CD4-positive, alpha-beta T cell (primary cell): ENCODE measurements at places on chromosomes 4 and X. TPM values are rescaled to one million over a fixed set of nuclear protein-coding genes. Genes with fewer than 3 reads are reported as not detected.

DNA sequence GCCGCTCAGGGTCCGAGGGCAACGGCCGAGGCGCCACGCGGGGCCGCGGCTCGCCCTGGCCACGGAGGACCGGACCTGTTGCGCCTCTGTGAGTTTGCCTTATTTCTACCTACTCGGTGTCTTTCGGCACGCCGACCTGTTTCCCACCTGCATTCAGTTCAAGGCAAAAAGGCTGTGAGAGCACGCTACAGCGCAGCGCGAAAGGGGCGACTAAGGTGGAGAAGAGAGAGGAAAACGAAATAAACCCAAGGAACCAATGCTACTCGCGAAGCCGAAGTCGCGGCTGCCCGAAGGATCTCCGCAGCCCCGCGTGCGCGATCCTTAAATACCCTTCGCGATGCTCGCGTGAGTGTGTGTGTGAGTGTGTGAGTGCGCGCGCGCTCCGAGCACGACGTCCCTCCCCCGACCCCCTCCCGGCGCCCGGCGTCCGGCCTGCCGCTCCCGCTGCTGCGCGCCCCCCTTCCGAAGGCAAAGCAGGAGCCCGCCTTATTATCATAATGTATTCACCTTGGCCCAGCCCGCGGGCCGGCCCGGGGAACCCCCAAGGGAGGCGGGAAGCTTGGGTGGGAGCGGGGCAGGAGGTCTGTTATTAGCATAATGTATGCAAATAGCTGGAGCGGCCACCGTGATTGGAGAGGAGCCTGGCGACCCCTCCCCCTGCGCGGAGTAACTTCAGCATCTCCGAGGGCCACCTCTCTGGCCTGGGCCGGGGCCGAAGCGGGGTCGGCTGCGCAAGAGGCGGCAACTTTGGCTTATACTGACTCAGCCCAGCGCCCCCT, at the start of gene COL25A1:
Gene COL25A1 (minus strand): TSS at position 298 of the 779 bp plus-strand sequence.
- DNase-seq = peak; percentile 61
- peaks cover 61% of the 10 kb centered on the region for H3K27me3 ChIP-seq
- H3K27ac ChIP-seq = no peak within 1 kb of the TSS

- no peak for DNase-seq
- H3K4me1 ChIP-seq = no peaks in the 10 kb centered on the region
- no peaks in the 10 kb centered on the region for H3K36me3 ChIP-seq
Observed at GRCh38 chr4:171186700-171187099, 626.5 kb upstream of the GALNTL6 start.

- no peak overlapping the region for H3K27ac ChIP-seq
- H3K27me3 ChIP-seq = no peaks in the 10 kb centered on the region
- H3K4me1 ChIP-seq = no peaks in the 10 kb centered on the region
- no peak overlapping the region for H3K4me3 ChIP-seq
- peaks cover 69% of the 10 kb centered on the region for H3K36me3 ChIP-seq
- DNase-seq = no peak
Observed at GRCh38 chr4:13616597-13616996, 10.9 kb downstream of the BOD1L1 start.

- H3K4me3 ChIP-seq = no peak overlapping the region
- no peak for DNase-seq
- peaks cover under 1% of the 10 kb centered on the region for H3K36me3 ChIP-seq
- H3K27me3 ChIP-seq = no peaks in the 10 kb centered on the region
Observed at GRCh38 chrX:16683007-16683664, 29.3 kb downstream of the CTPS2 start.

GRCh38 chr4:75634281-75634680, 4.0 kb upstream of the CDKL2 start:
- peaks cover 16% of the 10 kb centered on the region for H3K4me1 ChIP-seq
- H3K27me3 ChIP-seq = no peaks in the 10 kb centered on the region
- no peak overlapping the region for H3K4me3 ChIP-seq
- H3K27ac ChIP-seq = no peak overlapping the region
- no peaks in the 10 kb centered on the region for H3K36me3 ChIP-seq

- no peak overlapping the region for H3K27ac ChIP-seq
- no peaks in the 10 kb centered on the region for H3K4me1 ChIP-seq
- H3K27me3 ChIP-seq = no peaks in the 10 kb centered on the region
- DNase-seq = no peak
Observed at GRCh38 chr4:111213531-111213930, 590.7 kb upstream of the PITX2 start.

DNA sequence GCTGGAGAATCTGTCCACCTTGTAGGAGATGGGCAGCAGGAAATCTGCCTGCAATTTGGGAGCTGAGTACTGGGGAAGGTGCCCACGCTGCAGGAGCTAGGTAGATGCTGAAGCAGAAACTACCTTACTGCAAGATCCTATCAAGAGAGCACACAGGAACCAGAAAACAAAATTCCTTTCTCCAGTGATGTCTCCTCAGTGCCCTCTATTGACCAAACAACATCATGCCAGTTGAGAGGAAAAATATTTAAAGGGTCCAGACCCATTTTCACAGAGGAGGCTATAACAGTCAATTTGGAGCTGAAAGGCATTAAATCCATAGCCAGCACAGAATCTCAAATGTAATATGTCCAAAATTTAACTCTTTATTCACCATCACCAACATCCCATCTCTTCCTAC, 406.8 kb downstream of the SLITRK2 start:
- H3K27ac ChIP-seq = no peak overlapping the region
- H3K4me3 ChIP-seq = no peak overlapping the region
- no peaks in the 10 kb centered on the region for H3K27me3 ChIP-seq
- no peaks in the 10 kb centered on the region for H3K36me3 ChIP-seq

- no peaks in the 10 kb centered on the region for H3K27me3 ChIP-seq
- no peak for DNase-seq
- H3K36me3 ChIP-seq = no peaks in the 10 kb centered on the region
- H3K4me1 ChIP-seq = peaks cover 3% of the 10 kb centered on the region
- H3K27ac ChIP-seq = no peak overlapping the region
- peak overlapping the region; percentile 62 for H3K4me3 ChIP-seq
Observed at GRCh38 chr4:110515676-110516075, 39.7 kb downstream of the ENPEP start.

GRCh38 chr4:166091912-166092510, 219.0 kb downstream of the TLL1 start:
- H3K4me3 ChIP-seq = no peak overlapping the region
- DNase-seq = no peak

DNA sequence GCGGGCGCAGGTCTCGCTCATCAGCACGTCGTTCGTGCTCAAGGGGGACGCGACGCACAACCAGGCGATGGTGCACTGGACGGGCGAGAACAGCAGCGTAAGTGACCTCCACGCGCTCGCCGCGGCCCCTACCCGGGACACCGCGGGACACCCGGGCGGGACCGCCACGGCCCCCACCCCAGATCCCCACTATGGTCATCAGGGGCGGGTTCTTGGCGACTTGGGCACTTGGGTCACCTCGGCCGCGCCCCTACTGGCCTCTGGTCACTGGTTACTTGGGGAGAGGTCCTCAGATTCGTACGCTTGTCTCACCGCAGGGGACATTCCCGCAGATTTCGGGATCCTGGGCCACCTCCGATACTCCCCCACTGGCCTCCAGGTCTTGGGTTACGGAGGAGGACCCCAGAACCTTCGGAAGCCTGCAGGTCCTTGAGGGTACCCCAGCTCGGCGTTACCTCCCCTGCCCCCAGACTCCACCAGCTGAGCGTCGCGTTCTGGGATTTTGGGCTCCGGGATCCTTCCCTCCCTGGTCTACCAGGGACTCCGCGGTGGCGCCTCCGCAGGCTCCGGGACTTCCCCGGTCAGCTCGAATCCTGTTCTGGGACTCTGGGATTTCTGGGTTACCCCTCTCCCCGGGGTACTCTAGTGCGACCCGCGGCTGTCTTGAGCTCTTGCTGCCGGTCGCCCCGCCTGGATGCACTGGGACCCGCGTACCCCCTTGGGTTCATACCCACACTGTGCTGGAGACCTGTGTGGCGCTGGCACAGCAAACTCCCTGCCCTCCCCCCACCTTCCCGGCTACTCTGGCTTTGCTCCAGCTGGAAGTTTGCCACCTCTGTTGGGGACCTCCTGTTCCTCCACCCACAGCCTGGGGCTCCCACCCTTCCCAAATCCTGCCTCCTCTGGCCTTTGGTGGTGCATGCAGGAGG, 956 bp downstream of the SORCS2 start:
- DNase-seq = no peak
- no peaks in the 10 kb centered on the region for H3K36me3 ChIP-seq
- no peak overlapping the region for H3K27ac ChIP-seq
- no peak overlapping the region for H3K4me3 ChIP-seq
- peaks cover 62% of the 10 kb centered on the region for H3K27me3 ChIP-seq

- H3K4me3 ChIP-seq = no peak overlapping the region
- H3K4me1 ChIP-seq = no peaks in the 10 kb centered on the region
- DNase-seq = no peak
- H3K27me3 ChIP-seq = no peaks in the 10 kb centered on the region
- no peak overlapping the region for H3K27ac ChIP-seq
Observed at GRCh38 chrX:7552760-7553159, 290.2 kb upstream of the VCX start.

DNA sequence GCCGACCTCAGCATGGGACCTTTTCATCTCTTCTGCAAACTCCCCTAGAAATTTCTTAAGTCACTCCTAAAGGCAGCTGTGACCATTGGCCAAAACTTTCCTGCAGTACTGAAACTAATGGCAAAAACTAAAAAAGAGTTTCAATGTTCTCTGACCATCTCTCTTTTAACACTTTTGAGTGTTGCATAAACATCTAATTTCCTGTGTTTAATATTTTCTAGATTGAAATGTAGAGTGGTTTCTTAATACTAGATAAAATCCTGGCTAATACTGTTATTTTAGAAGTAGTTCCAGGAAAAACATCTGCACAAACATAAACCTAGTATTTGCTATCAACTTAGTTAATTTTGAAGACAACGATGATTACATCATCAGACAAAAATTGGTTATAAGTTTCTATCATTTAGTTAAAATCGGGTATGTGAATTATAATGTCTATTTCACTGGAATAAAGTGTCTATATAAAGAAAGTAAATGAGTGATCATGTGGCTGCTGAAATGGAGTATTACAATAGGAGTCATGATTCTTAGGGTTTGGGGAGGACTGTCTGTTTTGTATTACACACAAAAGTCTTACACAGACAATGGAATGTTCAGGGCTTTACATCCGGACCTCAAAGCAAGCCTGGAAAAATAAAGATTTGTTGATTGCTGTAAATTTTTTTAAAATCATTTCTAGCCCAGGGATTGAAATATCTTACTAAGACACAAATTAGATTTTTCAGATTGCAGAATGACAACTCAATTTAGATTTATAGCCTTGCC, 1323.4 kb downstream of the C4orf33 start:
- no peaks in the 10 kb centered on the region for H3K4me1 ChIP-seq
- H3K27ac ChIP-seq = no peak overlapping the region
- no peaks in the 10 kb centered on the region for H3K27me3 ChIP-seq
- H3K4me3 ChIP-seq = no peak overlapping the region
- no peaks in the 10 kb centered on the region for H3K36me3 ChIP-seq

Gene DMP1
- total RNA-seq = not detected

Gene GC
- total RNA-seq = not detected

Gene GPRASP3
- total RNA-seq = 2.6 TPM

Gene DLG3
- 9.0 TPM for total RNA-seq

Gene RHOH
- total RNA-seq = 302 TPM

Gene CT55
- total RNA-seq = not detected

Gene RIPPLY1
- total RNA-seq = not detected

Gene HS3ST1
- total RNA-seq = not detected

Gene VCX3A
- total RNA-seq = not detected

Gene TMEM128
- 6.9 TPM for total RNA-seq
